Activated CD4-positive, alpha-beta T cell treated with anti-CD3 and anti-CD28 coated beads for 1 hour (primary cell): ENCODE measurements at places on chromosomes 6 and 20.

GRCh38 chr6:90695316-90695715 is 108.4 kb upstream of the MAP3K7 start:
- DNase-seq = no peak

GRCh38 chr6:128241216-128241615 is 279.2 kb downstream of the PTPRK start:
- DNase-seq = no peak

GRCh38 chr6:130326496-130326895 is 39.3 kb upstream of the TMEM200A start:
- no peak for DNase-seq

DNA sequence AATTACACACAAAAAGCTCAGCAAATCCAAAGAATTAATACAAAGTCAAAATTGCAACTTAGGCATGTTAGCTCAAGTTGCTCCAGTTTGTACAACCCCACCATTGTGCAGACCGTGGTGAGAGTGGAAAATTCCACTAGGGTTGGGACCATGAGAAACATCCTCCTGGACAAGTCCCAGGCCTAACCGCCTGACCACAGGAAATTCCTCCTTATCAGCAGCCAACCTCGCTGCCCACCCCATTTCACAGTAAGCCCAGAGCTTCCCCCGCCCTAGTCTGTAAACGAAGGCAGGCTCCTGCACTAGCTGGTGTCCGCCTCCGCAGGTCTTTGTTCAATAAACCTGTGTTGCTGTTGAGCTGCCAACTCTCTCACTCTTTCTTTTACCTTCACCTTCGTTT is 1023.3 kb downstream of the EYS start:
- no peak for DNase-seq

DNA sequence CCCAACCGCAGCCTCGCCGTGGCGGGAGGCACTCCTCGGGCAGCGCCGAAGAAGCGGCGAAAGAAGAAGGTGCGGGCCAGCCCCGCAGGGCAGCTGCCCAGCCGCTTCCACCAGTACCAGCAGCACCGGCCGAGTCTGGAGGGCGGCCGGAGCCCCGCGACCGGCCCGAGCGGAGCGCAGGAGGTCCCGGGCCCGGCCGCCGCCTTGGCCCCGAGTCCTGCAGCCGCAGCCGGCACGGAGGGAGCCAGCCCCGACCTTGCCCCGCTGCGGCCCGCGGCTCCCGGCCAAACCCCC is 525 bp downstream of the PNRC1 start:
- DNase-seq = no peak

DNA sequence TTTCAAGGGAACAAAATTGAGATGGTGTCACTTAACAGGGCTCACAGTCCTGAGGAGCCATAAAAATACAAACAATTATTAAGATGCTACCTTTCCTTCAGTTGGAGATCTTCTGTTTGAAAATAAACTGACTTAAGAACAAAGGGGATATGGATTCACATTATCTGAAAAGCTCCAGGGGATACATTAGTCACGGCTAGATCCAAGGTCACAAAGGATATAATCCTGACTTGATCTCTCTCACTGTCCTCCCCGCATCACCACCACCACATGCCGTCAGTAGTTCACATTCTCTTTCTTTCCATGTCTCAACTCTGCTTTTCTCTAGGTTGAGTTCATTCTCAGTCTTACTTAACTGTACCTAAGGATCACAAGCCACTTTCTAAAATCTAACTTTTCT is 530.4 kb upstream of the MARCKS start:
- no peak for DNase-seq

GRCh38 chr6:2740581-2740980 is 10.1 kb downstream of the MYLK4 start:
- no peak for DNase-seq

- no peak for DNase-seq
These were observed 137.7 kb upstream of the LRFN2 start for GRCh38 chr6:40724886-40725285.

DNA sequence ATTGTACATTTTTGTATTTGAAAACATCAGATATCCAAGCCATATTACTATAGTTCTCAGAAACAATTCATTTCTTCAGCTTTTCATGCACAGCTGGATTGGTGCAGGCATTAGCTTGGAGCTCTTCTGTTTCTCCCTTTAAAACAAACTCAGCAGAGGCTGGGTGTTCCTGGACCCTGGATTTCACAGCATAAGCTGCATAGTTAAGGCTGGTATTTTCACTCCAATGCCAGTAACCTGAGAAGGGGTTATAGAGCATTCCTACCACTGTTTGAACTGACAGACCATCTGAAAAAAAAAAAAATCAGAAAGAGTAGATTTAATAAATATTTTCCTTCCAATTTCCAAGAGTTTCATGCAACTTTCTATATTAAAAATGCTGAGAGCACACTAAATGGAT is 20.1 kb upstream of the FAXC start:
- no peak for DNase-seq
